ENCODE measurements at places on chromosomes 5 and 9.
A peak's percentile ranks its signal among the peaks of the same experiment; 100 is the strongest.

GRCh38 chr9:21110708-21111576 lies 30.7 kb downstream of the IFNW1 start:
- DNase-seq = peak; percentile 52

- no peak for DNase-seq
These were observed 9.3 kb downstream of the PAIP1 start for GRCh38 chr5:43547532-43547931.

DNA sequence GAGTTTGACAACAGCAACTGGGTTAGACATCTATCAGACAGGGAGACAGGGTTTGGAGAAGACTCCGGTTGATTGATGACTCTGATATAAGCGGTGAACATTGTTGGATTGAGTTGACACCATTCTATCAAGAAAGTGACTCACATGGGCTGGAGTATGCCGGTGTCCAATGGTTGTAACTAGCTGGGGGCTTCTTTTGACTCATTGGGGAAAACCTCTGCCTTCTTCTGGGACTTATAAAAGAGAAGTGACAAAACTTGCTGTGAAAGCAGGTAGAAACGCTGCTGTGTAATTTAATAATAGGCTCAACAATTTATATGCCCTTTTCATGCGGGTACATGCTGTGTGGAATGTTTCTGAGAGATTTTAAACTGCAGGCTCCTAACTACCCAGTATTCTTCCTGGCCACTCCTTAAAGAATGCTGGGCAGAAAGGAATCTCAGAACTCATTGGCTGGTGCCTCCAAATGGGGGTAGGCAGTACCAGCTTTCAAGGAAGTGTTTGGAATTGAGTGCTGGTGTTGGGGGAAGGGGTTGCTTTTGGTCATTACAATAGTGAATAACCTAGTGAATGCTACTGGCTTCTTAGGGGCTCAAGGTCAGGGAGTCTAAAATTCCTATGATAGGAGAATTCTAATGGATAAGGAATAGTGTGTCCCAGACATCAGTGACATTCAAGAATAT lies 43.9 kb downstream of the FYB1 start:
- DNase-seq = no peak

- no peak for DNase-seq
These were observed 504.8 kb upstream of the SGCD start for GRCh38 chr5:155822177-155822576.

DNA sequence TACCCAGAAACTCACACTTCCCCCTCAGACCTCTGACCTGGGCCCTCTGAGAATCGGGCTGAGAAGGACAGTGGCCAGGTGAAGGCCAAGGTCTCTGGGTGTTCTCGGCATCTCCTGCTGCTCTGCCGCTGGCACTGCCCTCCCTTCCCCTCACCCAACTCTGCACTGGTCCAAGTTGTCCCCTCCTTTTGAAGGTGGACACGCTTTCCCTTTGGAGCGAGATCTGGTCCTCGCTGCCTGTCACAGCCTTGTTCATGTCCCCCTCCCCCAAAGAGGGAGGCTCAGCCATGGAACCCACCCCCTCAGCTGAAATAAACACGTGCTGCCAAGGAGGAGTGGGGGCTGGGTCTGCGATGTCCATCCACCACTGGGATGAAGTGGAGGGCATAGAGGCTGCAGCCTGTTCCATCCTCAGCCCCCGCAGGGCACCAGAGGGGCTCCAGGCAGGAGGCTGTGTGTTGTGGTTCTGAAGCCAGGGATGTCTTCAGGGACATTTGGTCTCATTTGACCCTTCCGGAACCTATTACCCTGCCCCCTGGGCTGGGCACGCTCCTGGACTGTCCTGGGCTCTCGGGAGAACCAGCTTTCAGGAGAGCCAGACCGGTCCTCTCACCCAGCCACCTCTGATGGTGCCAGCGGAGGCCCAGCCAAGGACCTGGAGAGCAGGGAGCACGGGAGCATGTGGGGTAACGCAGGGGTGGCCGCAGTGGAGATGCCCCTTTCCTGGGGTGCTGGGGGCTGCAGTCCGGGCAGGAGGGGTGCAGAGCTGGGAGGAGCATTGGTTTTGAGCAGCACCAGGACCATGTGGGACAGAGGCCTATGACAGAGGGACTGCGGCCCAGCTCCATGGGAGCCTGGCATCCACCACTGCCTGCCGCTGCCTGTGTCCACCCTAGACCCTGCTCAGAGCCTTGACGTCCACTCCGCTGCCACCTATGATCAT lies 4.7 kb upstream of the LCN2 start:
- DNase-seq = no peak

DNA sequence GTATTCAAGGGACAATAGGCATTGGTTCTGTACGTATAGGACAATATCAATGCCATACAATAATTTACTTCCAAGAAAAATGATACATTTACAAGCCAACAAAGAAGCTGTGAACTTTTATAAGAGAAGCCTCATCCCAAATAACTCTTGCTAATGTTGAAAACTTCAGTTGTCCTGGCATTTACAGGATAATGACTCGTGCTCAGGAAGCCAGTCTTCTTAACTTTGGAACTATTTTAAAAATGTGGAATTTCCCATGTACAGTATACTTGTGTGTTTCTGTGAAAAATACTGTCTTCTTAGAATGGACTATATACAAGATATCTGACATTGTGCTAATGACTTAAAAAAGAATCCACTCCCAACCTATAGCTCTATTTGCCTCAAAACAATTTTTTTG lies 1479.3 kb upstream of the CDH9 start:
- DNase-seq = peak; percentile 46

- no peak for DNase-seq
These were observed 7.2 kb upstream of the DDX41 start for GRCh38 chr5:177523711-177524538.

DNA sequence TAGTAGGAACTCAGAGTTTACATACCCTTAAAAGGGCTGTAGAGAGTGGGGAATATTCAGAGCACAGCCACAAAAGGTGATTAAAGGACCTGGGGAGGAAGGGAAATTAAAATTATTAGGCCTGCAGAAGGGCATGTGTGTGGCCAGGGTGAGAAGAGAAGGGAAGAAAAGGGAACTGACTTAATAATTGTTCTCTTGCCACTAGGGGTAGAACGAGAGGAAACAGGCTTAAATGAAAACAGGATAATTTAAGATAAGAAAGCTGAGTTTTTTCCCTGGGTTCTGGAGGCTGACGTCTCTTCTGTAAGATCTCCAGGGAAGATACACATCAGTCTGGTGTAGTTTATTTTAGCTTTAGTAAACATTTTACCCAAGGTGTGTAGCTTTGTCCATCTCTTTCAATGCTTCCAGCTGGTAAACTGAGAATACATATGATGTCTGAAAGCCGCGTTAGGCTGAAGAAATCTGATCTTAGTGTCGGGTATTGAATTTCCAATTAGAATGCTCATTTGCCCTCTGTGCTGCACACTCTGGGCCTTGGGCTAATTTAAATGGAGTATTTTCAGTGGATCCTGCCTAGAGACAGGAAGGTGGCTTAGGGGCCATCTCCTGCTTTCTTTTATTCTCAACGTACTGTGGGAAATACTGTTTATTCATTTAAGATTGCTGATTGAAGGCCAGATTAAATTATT lies 416.8 kb downstream of the TMEM38B start:
- no peak for DNase-seq

GRCh38 chr5:81717226-81717625 lies 33.7 kb downstream of the SSBP2 start:
- DNase-seq = no peak

Measured in mammary epithelial cell (primary cell).